ENCODE measurements at places on chromosomes 7 and 10. TPM values are rescaled to one million over a fixed set of nuclear protein-coding genes. Genes with fewer than 3 reads are reported as not detected.

The OLAH gene
- 1.8 TPM for total RNA-seq

The GATA3 gene
- total RNA-seq: 1.7 TPM

The ASB4 gene
- total RNA-seq: not detected

The AGK gene
- total RNA-seq: 31.1 TPM

The HMX3 gene
- not detected for total RNA-seq

The UTF1 gene
- total RNA-seq: not detected

The HOXA13 gene
- total RNA-seq: 0.70 TPM

The GPR146 gene
- 12.2 TPM for total RNA-seq

The SYNPO2L gene
- not detected for total RNA-seq

The GARIN1A gene
- total RNA-seq: not detected

The PAX4 gene
- total RNA-seq: not detected

The PNLIP gene
- total RNA-seq: not detected

The TAC1 gene
- total RNA-seq: not detected

The HOXA11 gene
- not detected for total RNA-seq

The CDC14C gene
- total RNA-seq: not detected

The PDSS1 gene
- total RNA-seq: 8.5 TPM

The SPDYE16 gene
- not detected for total RNA-seq

The TMEM270 gene
- total RNA-seq: not detected

The ABCB1 gene
- total RNA-seq: 9.0 TPM

The PLAU gene
- 27.6 TPM for total RNA-seq

The LDB1 gene
- total RNA-seq: 22.7 TPM

The SSC4D gene
- 11.0 TPM for total RNA-seq

The CXCL12 gene
- total RNA-seq: 0.14 TPM

The SLC18A3 gene
- not detected for total RNA-seq

The CYP2C9 gene
- not detected for total RNA-seq

The IL6 gene
- 2.0 TPM for total RNA-seq

The SPOCK2 gene
- total RNA-seq: 0.41 TPM

The PIP gene
- not detected for total RNA-seq
